ENCODE measurements at places on chromosomes 3 and 15. TPM values are rescaled to one million over a fixed set of nuclear protein-coding genes. Genes with fewer than 3 reads are reported as not detected.
A peak's percentile ranks its signal among the peaks of the same experiment; 100 is the strongest.

GPR149 gene
- not detected for total RNA-seq

DNA sequence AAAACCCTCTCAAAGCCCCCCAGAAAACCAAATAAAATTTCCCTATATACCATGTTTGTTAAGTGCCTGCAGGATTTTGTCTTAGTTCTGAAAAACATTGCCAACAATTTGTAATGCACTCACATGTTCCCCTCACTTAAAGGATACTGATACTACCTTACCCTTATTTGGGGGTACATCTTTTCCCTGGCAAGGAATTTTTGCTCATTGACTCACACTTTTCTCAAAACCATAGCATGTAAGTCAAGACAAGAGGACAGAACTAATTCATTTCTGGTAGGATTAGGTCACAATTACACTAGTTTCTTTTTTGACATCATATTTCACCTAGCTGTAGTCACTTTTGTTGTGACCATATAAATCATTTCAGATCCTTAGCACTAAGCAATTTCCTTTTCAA is 222.2 kb downstream of the THRB start:
- H3K27ac ChIP-seq = peak overlapping the region; percentile 88
- H3K4me1 ChIP-seq = peaks cover 32% of the 10 kb centered on the region
- no peak overlapping the region for H3K4me3 ChIP-seq
- no peaks in the 10 kb centered on the region for H3K36me3 ChIP-seq
- DNase-seq = peak; percentile 33
- no peaks in the 10 kb centered on the region for H3K27me3 ChIP-seq

GRCh38 chr15:46778876-46779275 is 938.4 kb upstream of the SEMA6D start:
- H3K4me3 ChIP-seq = no peak overlapping the region
- H3K27ac ChIP-seq = no peak overlapping the region
- no peak for DNase-seq
- H3K36me3 ChIP-seq = no peaks in the 10 kb centered on the region
- no peaks in the 10 kb centered on the region for H3K27me3 ChIP-seq

TPRG1 gene
- 1.2 TPM for total RNA-seq

GRCh38 chr3:128454310-128454618 is 12.4 kb downstream of the DNAJB8 start:
- no peaks in the 10 kb centered on the region for H3K27me3 ChIP-seq
- H3K27ac ChIP-seq = no peak overlapping the region
- H3K36me3 ChIP-seq = no peaks in the 10 kb centered on the region

DNA sequence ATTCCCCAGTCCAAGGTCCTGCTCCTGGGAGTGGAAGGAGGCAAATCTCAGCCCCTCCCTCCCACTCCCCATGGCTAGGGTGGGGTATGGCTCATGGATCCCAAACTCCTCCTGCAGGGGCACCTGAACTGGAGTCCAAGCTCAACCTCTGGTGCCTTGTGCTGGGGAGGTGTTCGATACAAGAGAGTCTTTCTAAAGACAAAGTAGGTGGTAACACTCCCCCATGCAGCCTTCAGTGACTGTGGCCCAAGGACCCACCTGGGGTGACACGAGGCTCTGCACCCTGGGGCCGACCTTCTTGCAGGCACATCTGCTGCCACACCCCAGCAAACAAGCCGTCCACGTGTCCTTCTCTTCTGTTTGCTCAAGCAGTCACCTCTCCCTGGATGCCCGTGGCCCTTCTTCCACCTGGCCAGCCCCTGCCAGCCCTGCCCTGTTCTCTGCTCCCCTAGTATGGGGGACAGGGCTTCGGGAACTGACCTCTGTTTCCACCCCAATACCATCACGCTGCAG is 36.7 kb upstream of the SLC6A11 start:
- H3K36me3 ChIP-seq = no peaks in the 10 kb centered on the region
- H3K4me1 ChIP-seq = peaks cover 46% of the 10 kb centered on the region
- no peak overlapping the region for H3K4me3 ChIP-seq
- no peaks in the 10 kb centered on the region for H3K27me3 ChIP-seq
- peak; percentile 24 for DNase-seq
- peak overlapping the region; percentile 35 for H3K27ac ChIP-seq

DNA sequence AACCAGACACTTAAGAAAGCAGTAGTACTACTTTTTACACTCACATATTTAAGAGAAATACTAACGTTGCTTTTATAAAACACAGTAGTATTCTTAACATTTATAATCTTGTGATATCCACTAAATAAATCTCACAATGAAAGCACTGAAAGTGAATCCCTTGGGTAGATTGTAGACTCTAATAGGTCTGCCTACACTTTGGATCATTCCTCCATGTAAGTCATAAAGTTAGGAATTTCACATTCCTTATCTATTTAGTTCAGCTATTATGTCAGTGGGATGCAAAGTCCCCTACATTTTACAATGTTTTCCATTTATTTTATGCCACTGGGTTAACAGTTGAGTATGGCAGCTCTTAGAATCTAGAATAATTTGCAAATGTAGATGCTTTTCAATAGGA is 330.7 kb downstream of the LSAMP start:
- H3K36me3 ChIP-seq = no peaks in the 10 kb centered on the region
- H3K4me1 ChIP-seq = no peaks in the 10 kb centered on the region
- DNase-seq = no peak
- H3K27me3 ChIP-seq = no peaks in the 10 kb centered on the region
- no peak overlapping the region for H3K4me3 ChIP-seq
- H3K27ac ChIP-seq = no peak overlapping the region

EEF1AKMT4 gene
- 27.3 TPM for total RNA-seq

IL12A gene
- total RNA-seq = 6.5 TPM

- DNase-seq = no peak
- peaks cover 13% of the 10 kb centered on the region for H3K4me1 ChIP-seq
- no peaks in the 10 kb centered on the region for H3K27me3 ChIP-seq
- no peak overlapping the region for H3K4me3 ChIP-seq
Observed at GRCh38 chr3:184262764-184263179, 1.4 kb upstream of the CAMK2N2 start.

IQSEC1 gene
- 56.2 TPM for total RNA-seq

DNA sequence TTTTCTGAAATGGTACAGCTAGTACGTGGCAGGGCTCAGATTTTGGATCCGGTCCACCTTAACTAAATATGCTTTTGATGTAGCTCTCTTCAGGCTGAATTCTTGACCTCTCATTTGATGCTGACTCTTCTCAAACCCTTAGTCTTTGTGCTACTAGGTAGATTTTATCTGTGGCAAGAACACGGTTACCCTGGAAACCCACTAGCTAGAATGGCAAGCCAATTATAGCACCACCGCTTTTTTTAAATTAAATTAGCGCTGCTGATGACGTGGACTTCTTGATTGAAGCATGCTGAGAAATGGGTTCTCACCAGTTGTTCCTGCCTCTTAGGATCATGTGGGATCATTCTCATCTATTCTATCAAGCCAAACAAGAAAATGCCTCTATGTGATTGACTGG is 421.5 kb downstream of the LPP start:
- no peak for DNase-seq
- no peaks in the 10 kb centered on the region for H3K36me3 ChIP-seq
- no peak overlapping the region for H3K27ac ChIP-seq

GRCh38 chr3:56952846-56953245 is 107.6 kb upstream of the SPATA12 start:
- H3K27me3 ChIP-seq = no peaks in the 10 kb centered on the region
- H3K4me3 ChIP-seq = no peak overlapping the region
- DNase-seq = no peak
- no peaks in the 10 kb centered on the region for H3K36me3 ChIP-seq
- H3K27ac ChIP-seq = no peak overlapping the region

- no peaks in the 10 kb centered on the region for H3K27me3 ChIP-seq
- no peaks in the 10 kb centered on the region for H3K36me3 ChIP-seq
- H3K4me3 ChIP-seq = no peak overlapping the region
- peaks cover 56% of the 10 kb centered on the region for H3K4me1 ChIP-seq
- H3K27ac ChIP-seq = peak overlapping the region; percentile 65
- DNase-seq = peak; percentile 83
Observed at GRCh38 chr15:45868109-45868691, 233.4 kb downstream of the SQOR start.

GRCh38 chr3:40088527-40089170 is 220.9 kb upstream of the EIF1B start:
- H3K4me3 ChIP-seq = no peak overlapping the region
- no peak for DNase-seq
- H3K27me3 ChIP-seq = no peaks in the 10 kb centered on the region
- H3K27ac ChIP-seq = no peak overlapping the region
- no peaks in the 10 kb centered on the region for H3K36me3 ChIP-seq

CCR1 gene
- total RNA-seq = not detected

RPUSD3 gene
- total RNA-seq = 76.1 TPM

DNA sequence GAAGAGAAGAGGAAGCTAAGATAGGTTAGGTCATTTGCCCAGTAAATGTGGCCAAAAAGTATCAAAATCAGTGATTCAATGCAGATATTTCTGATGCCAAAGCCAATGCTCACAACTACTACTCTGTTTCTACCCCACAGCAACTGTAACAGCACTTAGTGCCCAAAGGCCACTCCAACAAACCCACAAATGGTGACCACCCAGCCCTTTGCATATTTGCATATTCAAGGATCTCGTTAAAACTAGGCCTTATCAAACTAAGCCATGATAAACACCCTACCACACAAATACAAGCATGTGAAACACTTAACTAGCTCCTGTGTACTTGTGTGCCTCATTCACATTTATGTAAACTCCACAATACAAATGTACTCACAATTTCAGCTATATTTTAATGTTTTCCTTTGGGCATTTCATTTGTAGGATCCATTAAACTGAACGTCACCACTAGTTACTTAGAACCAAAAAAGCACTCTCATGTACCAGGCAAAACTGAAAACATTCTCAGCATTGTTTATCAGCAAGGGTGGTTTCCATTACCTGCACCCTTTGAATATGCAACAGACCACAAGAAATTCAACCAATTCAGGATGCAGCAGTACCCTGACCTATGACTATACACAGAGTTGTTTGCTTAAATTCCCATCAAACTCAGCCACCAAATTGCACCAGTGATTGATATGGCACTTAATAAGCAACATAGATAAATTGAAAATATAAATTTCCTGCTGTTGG is 111.2 kb upstream of the STT3B start:
- no peaks in the 10 kb centered on the region for H3K27me3 ChIP-seq
- no peak overlapping the region for H3K27ac ChIP-seq
- no peaks in the 10 kb centered on the region for H3K36me3 ChIP-seq
- no peak overlapping the region for H3K4me3 ChIP-seq

MESP2 gene
- total RNA-seq = 1.3 TPM

- peak; percentile 23 for DNase-seq
- H3K4me1 ChIP-seq = no peaks in the 10 kb centered on the region
- H3K27me3 ChIP-seq = no peaks in the 10 kb centered on the region
- H3K36me3 ChIP-seq = no peaks in the 10 kb centered on the region
- H3K4me3 ChIP-seq = no peak overlapping the region
Observed at GRCh38 chr15:76177491-76178040, 117.8 kb downstream of the TMEM266 start.

DNA sequence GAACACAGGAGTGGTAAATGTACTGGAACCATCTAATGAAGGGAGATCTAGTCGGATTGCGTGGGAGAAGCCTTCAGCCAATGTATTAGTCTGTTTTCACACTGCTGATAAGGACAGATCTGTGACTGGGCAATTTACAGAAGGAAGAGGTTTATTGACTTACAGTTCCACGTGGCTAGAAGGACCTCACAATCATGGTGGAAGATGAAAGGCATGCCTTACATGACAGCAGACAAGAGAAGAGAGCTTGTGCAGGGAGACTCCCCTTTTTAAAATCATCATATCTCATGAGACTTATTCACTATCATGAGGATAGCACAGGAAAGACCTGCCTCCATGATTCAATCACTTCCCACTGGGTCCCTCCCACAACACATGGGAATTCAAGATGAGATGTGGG is 17.0 kb downstream of the HRG start:
- no peak for DNase-seq
- no peak overlapping the region for H3K4me3 ChIP-seq
- no peak overlapping the region for H3K27ac ChIP-seq
- H3K36me3 ChIP-seq = no peaks in the 10 kb centered on the region
- no peaks in the 10 kb centered on the region for H3K4me1 ChIP-seq

ISL2 gene
- 6.3 TPM for total RNA-seq

DNA sequence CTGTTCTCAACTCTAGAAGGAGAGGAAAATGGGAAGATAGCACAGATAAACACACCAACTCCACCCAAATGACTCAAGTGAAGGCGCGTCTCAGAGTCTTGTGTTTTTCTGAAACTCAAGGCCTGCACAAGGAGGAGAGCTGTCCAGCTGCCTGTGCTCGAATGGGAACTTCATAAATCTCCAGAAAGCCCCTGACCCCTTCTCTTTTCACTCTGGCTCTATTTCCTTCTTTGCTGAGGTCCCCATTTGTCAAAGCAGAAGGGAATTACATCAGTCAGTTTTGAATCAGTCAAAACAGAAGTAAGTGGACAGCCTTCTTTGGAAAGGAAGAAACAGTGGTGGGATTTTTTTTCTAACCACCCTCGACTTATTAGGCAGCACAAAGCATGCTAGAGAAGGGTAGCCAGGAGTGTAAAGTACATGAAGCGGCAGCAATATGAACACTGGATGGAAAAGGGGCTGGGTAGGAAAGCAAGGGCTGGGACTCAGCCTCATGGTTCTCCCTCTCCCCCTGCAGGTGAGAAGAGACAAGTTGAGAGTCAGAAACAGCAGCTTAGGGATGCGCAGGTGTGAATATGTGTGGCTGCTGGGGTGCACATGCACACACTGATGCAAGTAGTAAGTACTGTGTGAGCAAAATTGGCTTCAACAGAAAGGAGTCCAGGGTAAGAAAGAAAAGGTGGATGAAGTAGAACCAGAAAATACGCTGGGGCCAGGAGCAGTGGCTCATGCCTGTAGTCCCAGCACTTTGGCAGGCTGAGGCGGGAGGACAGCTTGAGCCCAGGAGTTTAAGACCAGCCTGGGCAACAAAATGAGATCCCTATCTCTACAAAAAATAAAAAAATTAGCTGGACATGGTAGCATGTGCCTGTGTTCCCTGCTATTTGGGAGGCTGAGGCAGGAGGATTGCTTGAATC is 36.6 kb upstream of the MAGEF1 start:
- no peaks in the 10 kb centered on the region for H3K36me3 ChIP-seq
- no peak overlapping the region for H3K27ac ChIP-seq
- H3K27me3 ChIP-seq = 0 out of 2 replicates have a peak, but pooled peaks cover 4% of the 10 kb centered on the region

NOX5 gene
- total RNA-seq = 339 TPM

- DNase-seq = no peak
- H3K27ac ChIP-seq = peak within 1 kb of the TSS; percentile 94
- H3K4me3 ChIP-seq = peak within 1 kb of the TSS; percentile 64
- H3K4me1 ChIP-seq = peaks cover 62% of the 10 kb centered on the region
Observed at GRCh38 chr15:83284559-83285283, at the start of gene BNC1. TSS of gene BNC1 (minus strand) at chr15:83284664. CDS start at chr15:83284628, 36 bp downstream.

EFCC1 gene
- not detected for total RNA-seq
